ENCODE measurements at places on chromosomes 4 and X.

- DNase-seq, result no peak
Measured at GRCh38 chr4:187602339-187603092, 393.1 kb upstream of the ZFP42 start.

DNA sequence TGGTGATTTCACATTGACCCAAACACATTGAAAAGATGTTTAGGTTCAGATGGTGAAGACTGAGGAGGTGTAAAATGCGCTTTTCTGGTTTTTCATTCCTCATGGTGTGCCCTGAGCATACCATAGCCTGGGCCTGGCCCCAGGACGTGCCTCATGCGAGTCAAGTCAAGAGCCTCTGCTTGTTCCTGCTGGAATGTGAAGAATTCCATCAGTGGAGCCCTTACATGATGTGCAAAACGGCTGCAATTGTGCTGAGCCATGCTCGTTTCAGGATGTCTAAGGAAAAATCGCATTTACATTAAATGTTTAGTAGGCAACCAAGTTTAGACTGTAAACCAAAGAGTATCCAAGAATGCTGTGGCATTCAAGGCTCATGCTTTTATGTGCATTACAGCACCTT is 34.9 kb downstream of the GYG2 start:
- no peak for DNase-seq

- DNase-seq, result no peak
Measured at GRCh38 chr4:179836179-179837075, 2394.2 kb upstream of the AGA start.

DNA sequence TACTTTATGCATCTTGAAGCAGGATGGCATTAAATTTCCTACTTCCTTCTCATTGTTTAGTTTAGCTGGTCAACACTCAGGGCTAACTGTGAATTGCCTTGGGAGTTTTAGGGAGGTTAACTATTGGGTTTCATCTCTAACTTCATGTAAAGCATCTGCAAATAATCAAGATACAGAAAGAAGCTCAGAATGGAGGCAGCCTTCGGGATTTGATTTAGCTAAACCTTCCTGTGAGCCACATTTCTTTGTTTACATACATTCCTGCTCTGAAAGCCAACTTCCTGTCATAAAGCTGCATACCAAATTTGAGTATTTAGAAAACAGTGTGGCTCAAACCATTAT is 131.7 kb upstream of the PCDH18 start:
- DNase-seq, result peak; percentile 79

DNA sequence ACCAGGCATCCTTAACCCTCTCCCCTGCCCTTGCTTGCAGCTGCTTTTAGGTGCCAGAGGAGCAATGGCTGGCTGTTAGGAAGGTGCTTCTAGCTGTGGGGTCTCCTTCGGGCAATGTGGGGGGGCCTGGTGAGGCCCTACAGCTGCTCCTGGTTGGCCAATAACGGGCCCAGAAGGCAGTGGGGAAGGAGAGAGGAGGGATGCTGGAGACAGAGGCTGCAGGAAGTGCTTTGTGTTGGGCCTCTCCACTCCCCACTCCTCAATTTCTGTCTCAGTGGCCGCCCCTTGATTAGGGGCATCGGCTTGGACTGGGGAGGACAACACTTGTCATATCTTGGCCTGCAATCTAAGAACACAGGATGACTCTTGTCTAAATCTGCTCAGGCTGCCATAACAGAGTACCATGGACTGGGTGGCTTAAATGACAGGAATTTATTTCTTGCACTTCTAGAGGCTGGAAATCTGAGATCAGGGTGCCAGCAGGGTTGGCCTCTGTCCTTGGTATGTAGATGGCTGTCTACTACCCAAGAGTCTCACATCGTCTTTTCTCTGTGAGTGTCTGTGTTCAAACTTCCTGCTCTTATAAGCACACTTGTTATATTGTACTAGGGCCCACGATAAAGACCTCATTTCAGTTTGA is 374.3 kb downstream of the MID1IP1 start:
- peak; percentile 3 for DNase-seq

DNA sequence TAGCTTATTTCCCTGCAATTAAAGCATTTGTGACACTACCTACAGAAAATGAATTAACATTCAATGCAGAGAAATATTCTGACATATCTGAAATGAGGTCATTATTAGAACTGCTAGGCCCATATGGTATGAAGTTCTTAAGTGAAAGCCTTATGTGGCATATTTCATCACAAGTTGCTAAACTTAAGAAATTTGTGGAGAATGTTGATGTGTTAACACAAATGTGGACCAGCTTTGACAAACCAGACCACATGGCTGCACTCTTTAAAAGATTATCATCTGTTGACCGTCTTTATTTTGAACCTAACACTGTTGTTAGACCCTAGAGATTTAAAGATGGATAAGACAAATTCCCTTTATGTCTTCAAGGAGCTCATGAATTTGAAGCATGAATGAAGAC is 1024.1 kb downstream of the RPA4 start:
- no peak for DNase-seq

DNA sequence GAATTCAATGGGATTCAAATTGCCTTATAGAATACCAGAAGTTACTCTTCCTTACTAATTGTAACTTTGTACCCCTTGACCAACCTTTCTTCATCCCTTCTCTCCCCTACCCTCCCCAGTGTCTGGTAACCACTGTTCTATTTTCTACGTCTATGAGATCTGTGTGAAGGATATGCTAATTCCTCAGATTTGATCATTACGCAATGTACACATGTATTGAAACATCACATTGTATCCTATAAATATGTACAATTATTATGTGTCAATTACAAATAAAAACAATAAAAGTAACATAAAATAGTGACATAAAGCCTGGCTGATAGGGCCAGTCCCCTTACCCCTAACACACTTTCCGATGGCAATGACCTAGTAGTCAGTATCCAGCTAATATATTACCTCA is 95.1 kb upstream of the GRIA3 start:
- no peak for DNase-seq

- DNase-seq, result no peak
Measured at GRCh38 chr4:182748283-182748682, 168.9 kb downstream of the DCTD start.

- DNase-seq, result no peak
Measured at GRCh38 chr4:162847945-162848549, 318.6 kb downstream of the NAF1 start.
